Kasumi-1 (cell line): ENCODE measurements at places on chromosomes 6 and 20.

GRCh38 chr6:36297051-36297450, 27.2 kb downstream of the PNPLA1 start:
- DNase-seq: no peak

DNA sequence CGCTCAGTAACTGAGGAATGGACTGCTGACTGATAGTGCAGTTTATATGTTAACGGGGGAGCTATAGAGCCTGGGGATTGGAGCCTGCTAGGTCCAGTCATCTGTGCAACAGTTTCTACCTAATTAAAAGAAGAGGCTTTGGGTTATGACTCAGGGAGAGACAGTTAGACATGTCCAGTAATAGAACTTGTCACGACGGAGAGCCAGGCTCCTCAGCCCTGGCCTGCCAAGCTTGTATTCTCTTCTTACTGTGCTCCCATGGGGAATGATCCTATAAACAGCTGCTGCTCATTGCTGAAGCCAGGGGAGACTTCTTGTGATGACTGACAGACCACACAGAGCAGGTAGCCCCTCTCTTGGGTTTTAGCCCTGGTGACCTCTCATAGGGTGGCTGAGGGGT, 69.3 kb downstream of the SYNJ2 start:
- DNase-seq: no peak

- no peak for DNase-seq
Measured at GRCh38 chr6:130326496-130326895, 39.3 kb upstream of the TMEM200A start.

GRCh38 chr6:139823808-139824126, 449.3 kb upstream of the CITED2 start:
- DNase-seq: no peak

DNA sequence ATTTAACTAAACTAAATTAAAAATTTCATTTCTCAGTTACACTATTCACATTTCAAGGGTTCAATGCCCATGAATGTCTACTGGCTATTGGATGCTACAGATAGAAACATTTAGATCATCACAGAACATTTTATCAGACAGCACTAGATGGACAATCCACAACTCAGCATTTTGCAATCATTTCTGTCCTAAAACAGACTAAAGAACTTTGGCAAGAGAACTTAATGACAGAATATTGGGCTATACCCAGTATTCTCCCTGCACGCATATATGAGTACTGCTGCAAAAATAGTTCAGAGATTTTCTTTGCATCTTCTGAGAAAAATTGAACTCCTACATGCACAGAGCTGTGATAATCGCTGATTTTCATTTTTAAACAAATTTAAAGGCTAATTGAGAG, 36.1 kb upstream of the FBXO30 start:
- no peak for DNase-seq

DNA sequence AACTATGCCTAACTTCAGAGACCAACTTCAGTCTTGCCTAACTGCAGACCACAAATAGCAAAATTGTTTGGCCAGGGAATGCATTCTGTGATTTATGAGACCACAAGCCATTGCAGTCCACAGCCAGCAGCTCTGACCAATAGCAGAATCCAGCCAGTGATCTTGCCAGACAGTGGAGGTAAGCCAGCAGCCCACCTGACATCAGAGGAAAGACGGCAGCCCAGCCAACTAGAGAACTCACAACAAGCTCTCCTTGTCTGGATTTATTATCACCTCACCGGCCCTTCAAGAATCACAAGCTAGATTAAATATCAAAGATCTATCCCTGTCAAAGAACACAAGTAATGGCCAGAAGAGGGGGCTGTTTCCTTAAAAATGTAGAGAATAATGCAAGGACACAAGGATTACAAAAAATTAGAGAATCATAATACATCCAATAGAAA, 66.5 kb upstream of the SLC35F1 start:
- peak; percentile 78 for DNase-seq
